ENCODE measurements at places on chromosomes 16 and 17. TPM values are rescaled to one million over a fixed set of nuclear protein-coding genes. Genes with fewer than 3 reads are reported as not detected.

Gene FOXN1
- polyA plus RNA-seq, result not detected

Gene PRSS36
- polyA plus RNA-seq, result 0.91 TPM

Gene CES5A
- polyA plus RNA-seq, result not detected

Gene NPIPA2
- polyA plus RNA-seq, result 21.3 TPM

- no peaks in the 10 kb centered on the region for H3K27me3 ChIP-seq
- no peak overlapping the region for H3K27ac ChIP-seq
- no peak overlapping the region for H3K4me3 ChIP-seq
- DNase-seq, result peak; percentile 82
Observed at GRCh38 chr16:55703003-55704001, 47.5 kb downstream of the SLC6A2 start.
